Activated CD4-positive, alpha-beta T cell treated with anti-CD3 and anti-CD28 coated beads for 36 hours (primary cell): ENCODE measurements at places on chromosomes 7 and 10.
A peak's percentile ranks its signal among the peaks of the same experiment; 100 is the strongest.

DNA sequence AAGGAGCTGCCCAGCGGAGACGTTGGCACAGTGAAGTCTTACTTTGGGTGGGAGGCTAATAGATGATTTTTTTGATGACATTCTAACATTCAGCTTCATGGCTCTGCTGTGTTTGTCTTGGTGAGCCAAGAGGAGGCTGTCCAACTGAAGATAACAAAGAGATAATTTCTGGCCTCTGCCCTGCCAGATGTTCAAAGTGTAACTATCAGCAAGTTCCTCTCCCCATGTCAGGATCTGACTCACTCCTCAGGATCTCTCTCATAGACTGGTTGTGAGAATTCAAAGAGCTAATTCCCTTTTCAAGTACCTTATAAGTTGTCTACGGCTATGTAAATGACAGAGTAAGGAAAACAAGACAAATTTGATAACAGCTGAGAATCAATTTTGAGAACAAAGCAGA is 1340.9 kb downstream of the XPNPEP1 start:
- DNase-seq: no peak

DNA sequence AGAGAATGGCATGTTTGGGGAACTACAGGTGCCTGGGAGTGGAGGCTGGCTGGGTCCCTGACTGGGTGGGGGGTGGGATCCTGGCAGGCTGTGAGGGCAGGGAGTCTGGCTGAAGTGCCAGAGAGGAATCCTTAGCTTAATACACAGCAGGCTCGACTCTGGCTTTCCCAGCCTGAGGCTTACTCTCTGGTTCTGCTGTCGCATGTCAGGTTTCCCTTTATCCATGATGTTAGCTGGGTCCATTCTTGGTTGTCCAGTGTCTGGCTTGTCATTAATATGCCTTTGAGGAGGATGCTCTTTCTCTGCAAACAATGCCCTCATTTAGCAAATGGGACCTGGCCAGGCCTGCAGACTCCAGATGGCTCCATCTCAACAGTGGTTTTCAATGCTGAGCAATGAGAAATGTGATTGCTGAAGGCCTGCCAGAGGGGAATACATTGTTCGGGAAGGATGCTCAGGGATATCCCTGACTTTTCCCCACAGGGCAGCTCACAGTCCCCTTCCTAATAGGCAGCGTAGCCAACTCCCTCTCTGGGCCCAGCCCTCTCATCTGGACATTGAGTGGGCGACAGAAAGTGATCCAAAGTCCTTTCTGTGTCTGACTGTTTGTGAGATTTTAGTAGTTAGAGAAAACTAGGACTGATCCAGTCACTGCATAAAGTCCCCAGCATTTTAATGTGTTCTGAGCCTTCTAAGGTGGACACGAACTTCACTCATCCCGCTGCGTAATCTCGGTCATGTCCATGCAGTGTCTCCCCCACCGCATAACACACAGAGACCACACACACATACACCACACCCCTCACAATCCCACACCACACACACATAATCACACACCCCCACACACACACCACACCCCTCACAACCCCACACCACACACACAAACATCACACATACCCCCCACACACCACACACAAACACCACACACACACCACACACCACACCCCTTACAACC is 124.9 kb downstream of the ANLN start:
- no peak for DNase-seq

- DNase-seq: no peak
Observed at GRCh38 chr10:71443676-71444075, 47.0 kb downstream of the CDH23 start.

DNA sequence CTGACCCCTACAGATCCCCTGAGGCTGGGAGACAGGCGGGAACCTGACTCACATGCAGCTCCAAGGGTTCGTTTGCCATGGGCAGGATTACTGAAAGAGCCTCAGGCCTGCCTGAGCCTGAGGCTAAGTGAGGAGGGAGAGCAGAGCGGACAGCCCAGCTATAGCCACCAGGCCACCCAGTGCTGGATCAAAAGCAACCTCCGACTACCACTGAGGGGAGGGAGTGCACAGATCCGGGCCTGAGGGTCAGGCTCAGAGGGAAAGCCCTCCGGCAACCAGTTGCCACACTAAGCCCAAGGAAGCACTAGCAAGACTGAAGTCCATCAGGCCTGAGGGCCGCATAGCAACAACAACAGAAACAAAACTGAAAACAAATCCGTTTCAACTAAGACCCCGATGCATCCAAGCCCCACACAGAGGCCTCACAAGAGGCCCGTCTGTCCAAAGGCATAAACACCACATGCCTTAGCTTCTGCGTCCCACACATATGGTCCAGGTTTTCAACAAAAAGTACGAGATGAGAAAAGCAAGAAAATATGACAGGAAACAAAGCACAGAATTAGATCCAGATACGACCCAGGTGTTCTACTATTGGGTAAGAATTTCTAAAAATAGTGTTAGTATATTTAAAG is 92.5 kb upstream of the VIPR2 start:
- DNase-seq: no peak

GRCh38 chr7:42945821-42946626 is 13.8 kb downstream of the MRPL32 start:
- DNase-seq: peak; percentile 28

DNA sequence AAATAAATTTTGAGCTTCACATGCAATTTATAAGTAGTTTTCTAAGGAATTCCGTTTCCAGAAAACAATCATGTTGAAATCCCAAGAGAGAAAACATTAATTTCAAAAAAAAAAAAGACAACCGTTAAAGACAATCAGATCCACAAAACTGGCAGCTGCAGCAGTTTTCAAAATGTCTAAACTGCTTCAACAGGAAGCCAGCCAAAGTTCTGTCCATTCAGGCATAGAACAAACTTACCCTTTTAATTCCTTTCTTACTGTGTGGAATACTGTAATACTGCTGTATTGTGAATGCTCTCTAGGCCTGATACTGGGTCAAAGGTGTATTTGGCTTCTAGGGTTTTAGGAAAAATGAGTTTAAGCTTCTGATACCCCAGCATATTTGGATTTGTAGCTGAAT is 31.6 kb downstream of the HOXA1 start:
- DNase-seq: no peak

- no peak for DNase-seq
Observed at GRCh38 chr10:128861018-128861901, 605.8 kb upstream of the MGMT start.

DNA sequence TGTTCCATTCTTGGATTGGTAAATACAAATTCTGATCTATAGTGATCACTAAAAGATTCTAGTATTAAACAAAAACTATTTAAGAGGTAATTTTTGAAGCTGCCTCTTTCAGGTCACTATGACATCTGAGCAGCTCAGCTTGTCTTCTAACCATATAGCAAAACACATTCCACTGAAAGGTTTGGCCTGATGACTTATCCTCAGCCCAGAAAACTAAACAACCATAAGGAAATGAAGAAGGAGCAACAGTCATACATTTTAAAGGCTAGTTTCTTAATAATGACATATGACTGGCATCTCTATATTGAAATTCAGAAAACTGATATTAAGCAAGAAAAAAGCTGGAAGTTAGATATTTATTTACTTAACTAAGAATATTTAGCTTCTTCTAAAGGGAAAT is 24.6 kb downstream of the NT5C2 start:
- DNase-seq: no peak

DNA sequence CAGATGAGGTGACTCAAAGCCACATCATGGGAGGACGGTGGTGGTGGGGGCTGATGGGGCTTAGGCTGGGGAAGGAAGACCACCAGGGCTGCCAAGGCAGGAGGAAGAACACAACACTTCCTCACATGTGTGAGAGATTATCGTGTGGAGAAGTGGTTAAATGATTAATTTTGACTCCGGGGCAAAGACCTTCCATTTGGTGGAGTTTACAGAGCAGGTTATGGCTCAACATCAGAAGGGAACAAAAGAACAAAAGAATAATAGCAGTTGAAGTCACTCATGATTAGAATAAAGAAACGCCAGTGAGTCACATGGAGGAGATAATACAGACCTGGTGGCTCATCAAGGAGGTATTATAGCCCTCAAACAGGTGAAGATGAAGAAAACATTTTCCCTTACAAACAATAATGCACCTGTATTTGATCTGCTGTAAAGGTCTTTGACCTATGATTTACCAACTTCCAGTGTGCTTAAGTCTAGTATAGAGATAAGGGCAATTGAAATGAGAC is 170.1 kb downstream of the PKD1L1 start:
- no peak for DNase-seq

DNA sequence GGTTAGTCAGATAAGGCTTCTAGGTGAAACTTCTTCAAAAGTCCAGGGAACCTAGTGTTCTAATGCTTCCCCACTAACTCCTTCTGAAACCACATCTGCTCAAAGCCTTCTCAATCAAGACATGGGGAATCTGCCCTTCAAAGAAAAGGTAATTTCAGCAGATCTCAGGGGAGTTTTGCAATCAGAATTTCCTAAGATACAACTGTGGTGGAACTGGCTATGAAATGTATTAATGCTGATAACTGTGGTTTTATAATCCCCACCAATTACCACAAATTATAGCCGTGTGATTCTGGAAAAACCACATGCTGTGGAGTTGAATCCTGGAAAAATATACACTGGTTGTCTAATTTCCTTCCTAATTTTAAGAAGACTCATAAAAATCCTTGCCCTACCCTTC is 233.8 kb downstream of the SORCS1 start:
- no peak for DNase-seq

DNA sequence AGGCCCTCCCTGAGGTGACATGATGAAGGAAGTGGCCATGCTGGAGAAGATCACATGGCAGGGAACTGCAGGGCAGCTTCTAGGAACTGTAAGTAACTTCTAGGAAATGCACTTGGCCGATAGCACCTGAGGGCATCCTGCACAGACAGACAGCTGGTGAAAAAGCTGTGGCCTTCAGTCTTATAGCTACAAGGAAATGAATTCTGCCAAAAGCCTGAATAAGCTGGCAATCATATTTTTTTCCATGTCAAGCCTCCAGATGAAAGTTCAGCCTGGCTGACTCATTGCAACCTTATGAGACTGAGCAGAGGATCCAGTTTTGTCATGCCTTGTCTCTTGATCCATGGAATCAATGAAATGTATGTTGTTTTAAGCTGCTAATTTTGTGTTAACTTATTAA is 91.1 kb upstream of the CACNA2D1 start:
- no peak for DNase-seq

DNA sequence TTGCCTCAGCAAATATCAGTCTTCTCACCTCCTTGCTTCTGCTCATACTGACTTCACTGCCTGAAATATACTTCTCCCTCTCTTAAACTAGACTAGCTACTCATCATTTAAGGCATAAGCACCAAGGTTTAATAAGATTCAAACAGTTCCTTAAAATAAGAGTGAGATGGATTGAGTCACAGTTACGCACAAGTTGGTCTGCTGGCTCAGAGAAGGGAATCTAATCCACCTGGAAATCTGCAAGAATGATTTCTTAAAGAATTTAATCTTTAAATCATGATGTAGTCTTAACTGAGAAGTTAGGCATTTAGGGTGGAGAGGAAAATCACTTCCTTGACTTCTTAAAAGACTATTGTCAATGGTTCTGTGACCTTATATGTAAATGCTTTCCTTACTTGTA is 56.2 kb upstream of the TMEM140 start:
- DNase-seq: no peak

GRCh38 chr10:119806334-119807130 is 66.1 kb downstream of the MCMBP start:
- no peak for DNase-seq

- DNase-seq: no peak
Observed at GRCh38 chr10:62981096-62981495, 152.0 kb upstream of the NRBF2 start.

- no peak for DNase-seq
Observed at GRCh38 chr7:133315332-133316040, 62.6 kb downstream of the EXOC4 start.

DNA sequence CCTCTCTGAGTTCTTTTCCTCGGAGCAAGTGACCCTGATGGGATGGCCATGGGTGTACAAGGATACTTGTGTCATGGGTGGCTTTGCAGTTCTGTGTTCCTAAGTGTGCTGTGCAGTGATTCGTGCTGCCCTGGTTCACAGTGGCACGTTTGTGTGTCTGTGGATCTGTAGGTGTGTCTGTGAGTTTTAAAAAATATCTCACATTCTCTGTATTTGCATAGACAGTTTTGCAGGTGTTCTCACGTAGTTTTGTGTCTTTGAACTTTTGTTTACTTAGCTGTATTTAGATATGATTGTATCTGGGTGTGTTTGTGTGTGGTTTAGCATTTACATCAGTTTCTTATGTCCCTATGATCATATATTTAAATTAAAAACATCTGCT is 3.7 kb downstream of the ZNF775 start:
- DNase-seq: no peak

GRCh38 chr10:87818505-87819288 is 671 bp upstream of the ATAD1 start:
- DNase-seq: peak; percentile 84

- no peak for DNase-seq
Observed at GRCh38 chr10:100889546-100889945, 23.2 kb upstream of the SLF2 start.

DNA sequence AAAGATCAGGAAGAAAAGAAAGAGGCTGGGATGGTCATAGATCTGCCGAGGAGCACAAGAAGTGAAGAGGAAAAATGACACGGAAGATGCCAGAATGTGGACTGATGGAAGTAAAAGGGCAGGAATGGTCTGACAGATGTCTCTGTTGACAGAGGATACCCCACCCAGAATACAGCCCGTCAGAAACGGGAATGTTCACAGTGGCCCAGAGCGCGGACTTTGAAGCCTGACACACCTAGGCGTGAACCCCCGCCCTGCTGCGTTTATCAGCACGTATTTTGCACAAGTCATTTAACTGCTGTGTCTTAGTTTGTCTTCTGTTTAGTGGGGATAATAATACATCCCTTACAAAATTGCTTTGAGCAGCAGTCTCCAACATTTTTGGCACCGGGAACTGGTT is 27.1 kb downstream of the AKR1B1 start:
- no peak for DNase-seq

GRCh38 chr10:92667078-92667477 is 22.7 kb upstream of the HHEX start:
- no peak for DNase-seq

- no peak for DNase-seq
Observed at GRCh38 chr10:84908491-84908890, 580.1 kb downstream of the CCSER2 start.

DNA sequence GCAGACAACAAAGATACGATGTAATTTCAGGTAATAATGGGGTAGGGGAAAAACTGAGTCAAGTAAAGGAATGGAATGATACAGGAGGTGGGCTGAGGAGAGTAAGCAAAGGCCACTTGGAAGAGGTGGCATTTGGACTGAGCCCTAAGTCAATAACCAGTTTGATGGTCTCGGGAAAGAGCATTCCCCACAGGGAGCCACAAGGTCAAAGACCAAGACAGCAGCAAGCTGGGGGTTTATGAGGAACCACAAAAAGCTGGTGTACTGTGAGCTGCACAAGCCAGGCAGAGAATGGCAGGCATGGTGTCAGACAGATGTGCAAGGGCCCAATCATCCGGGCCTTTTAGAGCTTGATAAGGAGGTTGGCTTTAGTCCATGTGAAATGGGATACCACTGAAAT is 98.7 kb downstream of the NOC3L start:
- no peak for DNase-seq

GRCh38 chr7:158030566-158030965 is 557.1 kb downstream of the PTPRN2 start:
- no peak for DNase-seq

GRCh38 chr7:127879436-127879835 is 151.8 kb downstream of the LRRC4 start:
- DNase-seq: no peak

- no peak for DNase-seq
Observed at GRCh38 chr7:96377399-96377798, 55.5 kb upstream of the SLC25A13 start.
